Activated T-cell treated with anti-CD3 and anti-CD28 coated beads, Interleukin-2, amount 50 U/mL, for 48 hours (primary cell): ENCODE measurements at places on chromosomes 16 and 17.

DNA sequence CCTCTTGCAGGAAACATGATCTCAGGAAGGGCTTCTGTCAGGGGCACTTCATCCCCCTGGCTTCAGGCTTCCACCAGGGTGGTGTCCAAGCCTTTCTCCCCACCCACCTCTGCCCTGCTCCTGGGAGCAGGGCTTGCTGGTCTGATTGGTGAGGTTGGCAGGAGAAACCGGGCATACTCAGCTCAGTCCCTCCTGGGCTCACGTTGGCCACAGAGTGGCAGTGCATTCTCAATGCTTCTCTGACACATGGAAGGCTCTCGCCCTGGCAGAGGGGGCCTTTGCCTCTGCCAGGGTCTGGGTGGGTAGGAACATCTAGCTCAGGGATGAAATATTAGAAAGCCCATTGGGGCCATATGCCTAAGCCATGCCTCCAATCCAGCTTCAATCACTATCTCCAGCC, 142.8 kb downstream of the AXIN2 start:
- DNase-seq: no peak

DNA sequence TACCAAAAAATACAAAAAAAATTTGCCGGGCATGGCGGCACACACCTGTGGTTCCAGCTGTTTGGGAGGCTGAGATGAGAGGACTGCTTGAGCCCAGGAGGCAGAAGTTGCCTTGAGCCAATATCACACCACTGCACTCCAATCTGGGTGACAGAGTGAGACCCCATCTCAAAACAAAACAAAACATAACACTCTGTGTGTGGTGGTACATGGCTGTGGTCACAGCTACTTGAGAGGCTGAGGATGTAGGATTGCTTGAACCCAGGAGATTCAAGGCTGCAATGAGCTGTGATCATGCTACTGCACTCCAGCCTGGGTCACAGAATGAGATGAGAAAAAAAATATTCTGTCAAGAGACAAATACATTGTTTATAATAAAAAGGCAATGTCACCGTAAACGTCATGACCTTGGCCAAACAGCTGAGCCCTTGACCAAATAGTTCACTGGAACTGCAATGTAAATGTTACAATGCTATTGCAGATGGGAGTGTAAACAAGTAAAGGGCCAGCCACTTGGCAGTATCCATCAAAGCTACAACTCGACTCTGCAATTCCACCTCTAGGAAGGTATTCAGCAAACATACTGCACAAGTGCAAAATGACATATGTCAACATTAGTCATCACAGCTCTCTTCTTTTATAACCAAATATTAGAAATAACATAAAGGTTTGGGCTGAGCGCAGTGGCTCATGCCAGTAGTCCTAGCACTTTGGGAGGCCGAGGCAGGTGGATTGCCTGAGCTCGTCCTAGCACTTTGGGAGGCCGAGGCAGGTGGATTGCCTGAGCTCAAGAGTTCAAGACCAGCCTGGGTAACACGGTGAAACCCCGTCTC, 16.9 kb downstream of the EARS2 start:
- no peak for DNase-seq

GRCh38 chr17:726271-726919, 6.0 kb upstream of the TLCD3A start:
- DNase-seq: no peak

DNA sequence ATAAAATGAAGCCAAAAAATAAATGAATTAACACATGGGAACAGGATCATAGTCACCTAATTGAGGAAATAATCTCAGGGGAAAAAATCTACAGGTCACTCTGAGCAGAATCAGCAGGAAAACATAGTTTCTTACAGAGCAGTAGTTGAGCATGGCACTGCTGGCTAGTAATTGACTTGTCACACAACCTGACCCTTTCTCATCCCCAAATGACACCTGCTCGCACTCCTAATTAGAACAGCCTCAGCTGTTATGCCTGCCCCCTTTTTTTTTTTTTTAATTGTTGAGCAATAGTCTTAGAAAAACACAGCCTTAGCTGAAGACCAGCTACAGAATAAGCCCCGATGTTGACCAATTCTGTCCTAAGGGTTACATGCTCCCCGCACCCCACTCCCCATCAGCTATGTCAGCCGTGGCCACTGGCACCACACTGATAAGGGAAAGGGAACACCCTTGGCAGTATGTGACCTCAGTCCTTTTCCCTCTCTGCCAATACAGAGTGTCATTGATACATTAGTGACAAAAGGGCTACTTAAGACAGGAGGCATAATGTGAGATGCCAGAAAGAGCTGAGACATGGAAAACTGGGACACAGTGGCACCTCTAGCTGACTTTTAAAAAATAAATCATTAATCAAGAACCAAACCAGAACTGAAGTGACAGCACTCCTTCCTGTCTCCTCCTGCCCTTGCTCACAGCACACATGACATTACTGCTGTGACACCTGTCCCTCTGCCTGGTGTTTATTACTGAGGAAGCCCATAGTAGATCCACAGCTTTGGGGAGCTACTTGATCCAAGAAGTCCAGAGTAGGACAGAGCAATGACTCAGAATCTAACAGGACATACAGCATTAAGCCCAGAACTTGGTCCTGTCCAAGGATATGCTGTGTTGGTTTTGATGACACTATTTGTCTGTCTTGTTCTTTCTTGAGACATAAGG, 41.7 kb downstream of the WDR59 start:
- no peak for DNase-seq

- no peak for DNase-seq
Measured at GRCh38 chr16:23282568-23282967, 19.5 kb upstream of the SCNN1B start.

GRCh38 chr16:82639666-82640336, 13.0 kb downstream of the CDH13 start:
- peak; percentile 66 for DNase-seq

DNA sequence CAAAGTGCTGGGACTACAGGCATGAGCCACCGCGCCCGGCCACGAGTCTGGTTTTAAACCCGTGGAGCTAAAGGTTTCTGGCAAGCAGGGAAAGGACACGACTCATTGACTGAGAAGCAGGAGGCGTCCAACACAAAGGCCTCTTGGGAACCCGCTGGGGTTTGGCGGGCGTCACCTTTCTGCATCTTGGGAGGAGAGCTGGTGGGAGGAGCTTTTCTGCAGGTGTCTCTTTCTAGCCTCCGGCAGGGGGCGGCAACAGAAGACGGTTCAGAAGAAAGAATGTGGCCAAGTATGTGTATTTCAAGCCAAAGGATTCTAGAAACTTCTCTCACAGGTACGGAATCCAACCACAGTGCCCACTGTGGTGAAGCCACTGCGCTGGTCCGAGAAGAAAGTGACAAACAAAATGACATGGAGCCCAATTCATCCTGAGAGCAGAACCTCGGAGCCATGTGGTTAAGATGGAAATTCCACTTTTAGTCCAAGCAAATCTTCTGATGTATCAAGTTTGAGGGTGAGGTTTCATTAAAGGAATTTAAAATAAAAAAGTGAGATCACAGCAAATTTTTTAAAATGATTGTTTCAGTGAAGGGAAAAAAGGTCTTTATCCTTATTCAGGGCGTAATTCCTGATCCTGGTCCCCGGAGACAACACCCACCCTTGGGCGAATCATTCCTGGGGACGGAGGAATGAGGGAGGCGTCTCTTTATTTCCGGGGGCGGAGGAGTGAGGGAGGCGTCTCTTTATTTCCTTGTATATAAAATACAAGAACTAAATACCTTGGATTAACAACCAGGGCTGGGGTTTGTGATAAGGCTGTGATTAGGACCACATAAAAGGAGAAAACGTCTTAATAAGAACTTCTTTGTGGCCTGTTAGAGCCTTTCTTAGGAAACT, 97.6 kb downstream of the MRM3 start:
- DNase-seq: peak; percentile 75

DNA sequence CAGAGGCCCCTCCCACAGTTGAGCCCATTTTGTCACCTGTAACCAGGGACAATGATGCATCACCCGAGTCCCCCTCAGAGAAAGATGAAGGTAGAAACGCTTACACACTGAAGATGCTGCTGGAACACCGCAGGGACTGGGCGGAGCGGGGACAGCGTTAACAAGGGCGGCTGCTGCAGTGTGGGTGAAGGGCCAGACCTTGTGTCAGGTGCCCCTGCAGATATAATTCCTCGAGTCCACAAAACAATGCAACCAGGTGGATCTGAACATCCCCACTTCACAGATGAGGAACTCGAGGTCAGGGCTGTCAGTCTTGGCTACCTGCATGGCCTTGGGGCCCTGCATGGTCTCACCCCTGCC, 6.3 kb upstream of the MAPK7 start:
- DNase-seq: no peak

DNA sequence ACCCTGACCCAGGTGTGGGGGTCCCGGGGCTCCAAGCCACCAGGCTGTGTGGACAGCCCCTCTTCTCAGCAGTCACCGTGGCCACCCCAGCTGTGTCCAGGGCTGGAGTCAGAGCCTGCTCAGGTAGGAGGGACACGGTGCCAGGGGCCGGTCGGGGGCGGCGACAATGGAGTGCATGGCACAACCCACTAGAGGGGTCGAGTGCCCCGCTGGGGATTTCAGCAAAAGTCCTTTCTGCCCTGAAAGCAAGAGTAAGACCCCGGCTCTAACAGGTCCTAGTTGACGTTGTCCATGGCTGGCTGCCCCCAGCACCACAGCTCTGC, 11.3 kb downstream of the UTS2R start:
- DNase-seq: no peak

GRCh38 chr17:21201298-21201595, 12.7 kb downstream of the TMEM11 start:
- no peak for DNase-seq

DNA sequence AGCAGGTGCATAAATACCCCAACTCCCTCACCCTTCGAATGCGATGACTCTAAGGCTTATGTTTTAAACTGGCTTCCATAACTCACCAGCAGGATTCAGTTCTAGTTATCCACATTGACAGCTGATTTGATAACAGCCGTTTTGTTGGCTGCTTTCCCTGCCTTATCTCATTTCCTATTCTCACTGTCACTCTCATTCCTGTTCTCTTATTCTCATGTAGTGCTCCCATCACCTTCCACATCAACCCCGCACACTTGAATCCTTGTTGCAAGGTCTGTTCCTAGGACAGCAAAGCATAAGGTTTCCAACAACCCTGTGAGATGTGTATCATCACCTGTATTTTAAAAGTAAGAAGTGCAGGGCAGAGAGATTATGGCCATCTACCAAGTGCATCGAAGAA, 344.4 kb downstream of the CDH13 start:
- no peak for DNase-seq

DNA sequence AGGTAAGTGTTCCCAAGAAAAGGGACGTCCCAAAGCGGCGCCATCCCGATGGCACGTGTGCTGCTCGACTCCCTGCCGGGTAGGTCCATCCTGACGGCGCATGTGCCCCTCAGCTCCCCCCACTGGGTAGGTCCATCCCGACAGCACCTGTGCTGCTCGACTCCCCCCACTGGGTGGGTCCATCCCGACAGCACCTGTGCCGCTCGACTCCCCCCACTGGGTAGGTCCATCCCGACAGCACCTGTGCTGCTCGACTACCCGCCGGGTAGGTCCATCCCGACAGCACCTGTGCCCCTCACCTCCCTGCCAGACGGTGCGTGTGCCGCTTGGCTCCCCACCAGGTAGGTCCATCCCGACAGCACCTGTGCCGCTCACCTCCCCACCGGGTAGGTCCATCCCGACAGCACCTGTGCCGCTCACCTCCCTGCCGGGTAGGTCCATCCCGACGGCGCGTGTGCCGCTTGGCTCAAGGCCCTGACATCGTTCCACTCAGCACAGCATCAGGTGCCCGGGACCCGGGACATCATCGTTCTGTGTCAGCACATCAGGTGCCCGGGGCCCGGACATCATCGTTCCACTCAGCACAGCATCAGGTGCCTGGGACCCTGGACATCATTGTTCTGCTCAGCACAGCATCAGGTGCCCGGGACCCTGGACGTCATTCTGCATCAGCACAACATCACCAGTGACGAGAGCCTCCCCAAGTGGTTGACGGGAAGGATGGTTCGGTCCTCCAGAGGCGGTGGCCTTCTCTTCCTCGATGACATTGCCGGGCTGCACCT, 5.7 kb upstream of the FN3K start:
- no peak for DNase-seq

GRCh38 chr17:33227911-33228310, 65.2 kb downstream of the ASIC2 start:
- no peak for DNase-seq

DNA sequence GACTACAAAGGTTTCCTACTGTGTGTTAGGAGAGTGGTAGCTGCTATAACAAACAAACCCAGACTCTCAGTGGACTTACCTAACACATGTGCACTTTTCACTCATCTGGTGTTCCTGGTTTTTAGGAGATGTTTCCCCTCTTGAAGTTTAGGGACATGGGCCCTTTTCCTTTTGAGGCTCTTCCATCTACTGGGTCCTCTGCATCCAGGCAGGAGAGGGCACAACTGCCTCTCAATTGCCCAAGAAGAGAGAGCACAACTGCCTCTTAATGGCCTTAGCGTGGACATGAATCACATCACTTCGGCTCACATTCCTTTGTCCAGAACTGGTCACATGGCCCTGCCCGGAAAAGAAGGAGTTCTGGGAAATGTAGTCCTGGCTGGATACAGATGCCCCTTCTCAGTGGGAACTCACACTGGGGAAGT, 9.8 kb upstream of the TNRC6C start:
- no peak for DNase-seq

DNA sequence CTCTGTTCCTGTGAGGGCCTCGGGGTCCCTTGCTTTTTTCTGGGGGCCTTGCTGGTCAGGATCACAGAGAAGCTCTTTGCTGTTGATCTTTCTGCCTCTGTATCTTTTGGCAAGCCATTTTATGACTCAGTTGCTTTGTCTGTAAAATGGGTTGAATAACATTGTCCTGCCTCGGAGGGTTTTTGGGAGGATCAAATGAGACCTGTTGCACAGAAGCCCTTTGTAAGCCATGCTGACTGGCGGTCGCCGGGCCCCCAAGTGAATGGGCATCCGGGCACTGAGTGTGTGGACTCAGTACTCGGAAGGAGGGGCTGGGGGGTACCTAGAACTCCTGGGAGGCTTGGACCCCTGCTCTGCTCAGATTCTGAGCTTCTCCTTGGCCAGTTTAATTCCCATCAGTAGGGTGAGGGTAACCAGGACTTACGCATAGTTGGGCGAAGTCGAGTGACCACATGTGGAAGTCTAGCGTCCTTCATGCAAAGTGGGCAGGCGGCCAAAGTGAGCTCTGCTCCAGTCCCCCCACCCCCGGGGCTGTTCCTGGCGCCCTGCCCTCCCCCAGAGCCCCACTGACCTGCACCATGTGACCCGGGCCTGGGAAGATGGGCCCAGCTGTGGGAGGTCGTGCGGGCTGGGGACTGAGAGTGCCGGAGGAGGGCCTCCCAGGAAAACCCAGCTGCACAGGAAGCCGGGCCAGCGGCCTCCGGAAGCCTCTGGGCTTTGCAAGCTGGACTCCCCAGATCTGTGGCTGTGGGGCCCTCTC, 284.0 kb downstream of the SEC14L1 start:
- DNase-seq: no peak
